ENCODE measurements at places on chromosomes 5 and 9.
A peak's percentile ranks its signal among the peaks of the same experiment; 100 is the strongest.

GRCh38 chr9:132031467-132032237, 48.0 kb downstream of the MED27 start:
- DNase-seq = no peak

DNA sequence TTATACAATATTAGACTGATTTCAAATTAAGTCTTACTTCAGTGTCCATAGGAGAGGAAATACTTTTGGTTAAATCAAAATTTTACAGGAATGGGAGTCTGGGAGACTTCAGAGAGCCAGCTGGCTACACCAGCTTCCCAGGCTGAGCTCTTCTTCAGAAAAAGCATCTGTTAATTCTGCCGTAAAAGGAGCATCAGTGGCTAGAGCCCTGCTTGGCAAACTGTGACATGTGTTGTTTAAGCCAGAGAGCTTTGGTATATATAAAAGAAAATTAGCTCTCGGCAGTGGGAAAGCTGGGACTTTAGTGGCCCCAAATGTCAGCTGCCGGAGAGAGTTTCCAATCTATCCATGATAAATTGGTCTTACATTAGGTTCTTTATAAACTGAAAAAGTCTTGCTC, 378.8 kb upstream of the TUSC1 start:
- DNase-seq = no peak

- DNase-seq = no peak
Observed at GRCh38 chr9:106820866-106821265, 42.1 kb upstream of the ZNF462 start.

DNA sequence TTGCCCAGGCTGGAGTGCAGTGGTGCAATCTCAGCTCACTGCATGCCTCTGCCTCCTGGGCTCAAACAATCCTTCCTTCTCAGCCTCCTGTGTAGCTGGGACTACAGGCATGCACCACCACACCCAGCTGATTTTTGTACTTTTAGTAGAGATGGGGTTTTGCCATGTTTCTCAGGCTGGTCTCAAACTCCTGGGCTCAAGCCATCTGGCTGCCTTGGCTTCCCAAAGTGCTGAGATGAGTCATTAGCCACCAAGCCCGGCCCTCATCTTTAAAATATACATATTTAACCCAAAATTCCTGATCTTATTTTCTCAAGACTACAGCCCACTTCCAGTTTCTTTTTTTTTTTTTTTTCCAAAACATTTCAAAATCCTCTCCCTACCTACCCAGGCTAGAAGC, 31.7 kb upstream of the MINAR2 start:
- DNase-seq = no peak

DNA sequence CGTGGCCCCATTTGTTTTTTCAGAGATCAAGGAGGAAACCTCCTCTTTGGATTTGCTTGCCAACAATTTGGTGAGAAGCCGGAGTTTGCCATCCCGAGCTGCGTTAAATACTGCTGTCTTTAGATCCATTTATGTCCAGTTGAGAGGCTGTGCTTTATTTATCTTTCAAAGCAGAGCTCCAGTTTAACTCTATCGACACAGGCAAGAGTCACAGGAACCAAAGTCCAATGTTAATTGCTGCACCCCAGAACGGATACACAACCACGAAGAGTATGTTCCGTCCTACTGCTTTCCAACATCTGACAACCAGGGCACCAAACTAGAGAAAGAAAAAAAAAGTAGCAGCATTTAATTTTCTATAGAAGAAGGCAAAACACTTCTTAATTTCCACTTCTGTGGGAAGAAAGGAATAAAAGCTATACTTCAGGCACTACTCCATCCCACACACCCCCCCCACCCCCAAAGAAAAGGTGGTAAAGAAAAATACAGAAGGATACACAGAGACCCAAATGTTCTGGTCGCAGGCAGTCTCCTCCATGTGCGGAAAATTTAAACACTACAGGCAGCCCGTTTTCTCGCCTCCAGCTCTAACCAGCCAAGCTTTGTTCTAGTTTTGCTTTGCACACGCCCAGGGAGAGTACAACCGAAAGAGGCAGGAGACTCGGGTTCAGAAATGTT, 1.1 kb downstream of the FEM1C start:
- DNase-seq = no peak

- no peak for DNase-seq
Observed at GRCh38 chr9:132087438-132088030, 7.9 kb upstream of the MED27 start.

- DNase-seq = no peak
Observed at GRCh38 chr5:143215690-143216089, 187.8 kb downstream of the NR3C1 start.

GRCh38 chr9:127066060-127066850, 56.2 kb downstream of the ANGPTL2 start:
- no peak for DNase-seq

- no peak for DNase-seq
Observed at GRCh38 chr5:85656050-85656449, 961.7 kb upstream of the COX7C start.

DNA sequence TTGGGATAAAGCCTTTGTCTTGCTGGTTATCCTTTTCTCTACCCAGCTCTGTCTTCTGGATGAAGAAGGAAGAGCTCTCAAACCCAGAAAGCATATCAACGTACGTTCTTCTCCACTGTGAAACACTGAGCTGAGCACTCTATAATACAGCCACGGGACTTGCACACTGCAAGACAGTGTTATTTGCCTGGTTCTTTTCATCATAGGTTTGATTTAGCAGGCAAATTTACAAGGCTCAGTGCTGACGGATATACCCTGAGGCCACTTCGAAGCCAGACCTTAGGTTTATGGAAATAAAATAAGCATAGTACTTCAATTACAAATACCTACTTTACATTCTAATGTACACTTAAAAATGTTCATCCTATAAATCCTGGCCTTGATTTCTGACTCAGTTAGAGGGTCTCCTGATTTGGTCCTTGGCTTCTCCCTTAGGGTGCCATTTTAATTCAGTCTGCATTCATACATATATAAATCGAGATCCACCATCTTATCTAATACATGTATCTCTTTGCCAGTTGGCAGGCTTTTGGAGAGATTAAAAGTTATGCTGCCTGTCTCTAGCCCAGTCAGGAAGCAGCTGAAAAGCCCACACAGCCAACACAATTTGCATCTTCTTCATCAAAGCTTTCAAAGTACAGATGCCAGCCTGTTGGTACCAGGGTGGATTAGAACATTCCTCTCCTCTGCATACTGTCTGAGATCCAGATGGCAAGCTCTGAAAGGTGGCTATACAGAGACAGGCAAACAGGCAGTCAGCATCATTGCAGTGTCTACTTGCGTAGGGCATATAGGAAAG, 194.4 kb downstream of the DEPDC1B start:
- DNase-seq = no peak

DNA sequence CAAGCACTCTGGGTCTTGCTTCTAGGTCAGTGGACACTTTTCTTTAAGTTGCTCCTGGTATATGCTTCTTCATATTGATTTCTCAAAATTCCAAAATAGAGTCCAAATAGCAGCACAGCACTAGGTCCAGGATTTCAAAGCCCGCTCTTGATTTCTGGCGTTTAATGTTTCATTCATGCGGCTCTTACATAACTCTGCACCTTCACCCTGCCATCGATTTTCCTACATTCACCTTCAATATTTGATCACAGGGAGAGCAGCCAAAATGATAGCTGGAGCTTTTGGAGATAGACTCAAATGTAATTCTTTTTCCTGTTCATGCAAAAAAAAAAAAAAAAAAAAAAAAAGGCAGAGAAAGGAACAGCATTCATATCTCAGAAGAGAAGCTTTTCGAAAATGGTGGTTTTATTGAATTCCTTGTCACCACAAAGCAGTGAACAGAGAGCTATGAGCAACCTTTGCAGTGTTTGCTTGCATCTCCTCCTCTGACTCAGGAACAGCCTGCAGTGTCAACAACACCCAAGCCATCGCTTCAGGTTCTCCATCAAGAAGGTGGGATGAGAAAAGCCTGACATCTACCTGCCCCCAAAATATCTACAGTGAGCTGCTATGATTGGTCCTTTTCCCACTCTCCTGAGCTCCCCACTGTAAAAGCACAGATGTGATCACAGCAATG, 97.8 kb downstream of the MED10 start:
- no peak for DNase-seq

GRCh38 chr5:103942587-103943186, 380.1 kb upstream of the NUDT12 start:
- no peak for DNase-seq

DNA sequence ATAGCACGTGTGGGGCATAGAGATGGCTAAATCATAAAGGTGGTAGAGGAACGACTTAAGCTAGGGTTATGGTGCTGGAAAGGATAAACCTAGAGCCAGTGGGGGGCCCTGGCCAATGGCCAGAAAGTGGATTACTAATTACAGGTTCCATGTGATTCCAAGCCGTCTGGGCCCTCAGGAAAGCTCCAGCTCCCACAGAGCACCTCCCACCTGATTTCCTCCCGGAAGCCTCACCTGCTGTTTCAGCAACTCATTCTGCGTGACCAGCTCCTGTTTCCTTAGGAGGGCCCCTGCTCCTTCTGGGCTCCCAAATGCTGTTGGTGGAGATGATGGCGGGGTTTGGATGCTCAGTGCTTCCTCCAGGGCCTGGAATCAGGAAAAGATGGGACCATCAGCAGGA, 16.2 kb downstream of the GPX3 start:
- DNase-seq = no peak

GRCh38 chr9:1535051-1535450, 480.1 kb upstream of the SMARCA2 start:
- DNase-seq = no peak

DNA sequence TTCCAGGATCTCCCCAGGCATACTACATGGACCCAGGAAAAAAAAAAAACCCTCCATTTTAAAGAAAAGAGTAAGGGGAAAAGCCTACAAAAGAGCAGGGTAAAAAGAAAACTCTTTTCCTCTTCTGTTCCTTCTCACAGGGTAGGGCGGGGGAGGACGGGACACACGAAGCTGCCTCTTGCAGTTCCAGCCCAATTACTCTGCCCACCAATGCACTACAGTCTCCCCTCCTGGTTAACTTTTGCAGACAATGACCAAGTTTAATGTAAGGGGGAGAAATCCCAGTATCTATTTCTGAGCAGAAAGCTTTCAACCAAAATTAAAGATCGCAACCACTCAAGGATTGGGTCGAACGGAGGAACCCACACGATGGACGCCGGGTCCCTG, 1.3 kb downstream of the BRD3 start:
- no peak for DNase-seq

DNA sequence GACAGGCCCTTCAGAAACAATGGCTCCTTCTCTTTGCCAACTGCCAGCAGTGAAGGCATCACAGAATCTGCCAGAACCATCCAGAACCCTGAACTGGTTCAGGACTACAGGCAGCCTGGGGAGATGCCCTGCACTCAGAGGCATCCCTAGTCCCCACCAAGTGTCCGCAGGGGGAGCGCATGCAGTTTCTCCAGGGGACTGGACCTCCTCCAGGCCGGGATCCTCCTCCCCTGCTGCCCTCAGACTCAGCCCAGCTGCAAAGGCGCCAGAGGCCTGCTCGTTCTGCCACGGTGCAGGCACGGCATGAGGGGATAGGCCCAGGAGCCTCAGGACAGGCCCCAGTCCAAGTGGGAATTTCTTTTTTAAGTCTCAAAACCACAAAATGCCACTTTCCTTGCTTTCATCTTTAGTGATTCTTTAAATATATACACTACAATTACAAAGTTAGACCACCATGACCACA, 72.0 kb downstream of the SEMA4D start:
- DNase-seq = no peak

GRCh38 chr5:127492854-127493738, 24.3 kb upstream of the PRRC1 start:
- DNase-seq = no peak

- DNase-seq = no peak
Observed at GRCh38 chr5:133314086-133314485, 262.3 kb downstream of the HSPA4 start.

DNA sequence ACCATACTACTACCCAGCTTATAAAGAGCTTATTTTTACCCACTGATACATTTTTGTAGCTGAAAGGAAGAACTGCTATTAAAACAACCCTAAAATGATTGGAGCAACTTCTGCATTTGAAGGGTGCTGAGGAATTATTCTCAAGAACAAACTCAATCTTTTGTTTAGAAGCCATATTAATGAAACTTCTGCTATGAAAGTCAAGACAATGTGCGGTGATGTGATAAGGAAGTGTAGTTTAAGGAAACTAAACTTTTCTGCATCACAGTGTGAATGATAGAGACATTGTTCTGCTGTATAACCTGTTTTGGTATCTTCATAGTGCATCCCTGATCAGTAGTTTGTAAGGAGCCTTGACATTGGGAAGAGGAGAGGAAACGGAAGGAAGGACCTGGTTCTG, 408.5 kb downstream of the TMEM38B start:
- no peak for DNase-seq

- DNase-seq = no peak
Observed at GRCh38 chr5:17305017-17305416, 87.6 kb downstream of the BASP1 start.

DNA sequence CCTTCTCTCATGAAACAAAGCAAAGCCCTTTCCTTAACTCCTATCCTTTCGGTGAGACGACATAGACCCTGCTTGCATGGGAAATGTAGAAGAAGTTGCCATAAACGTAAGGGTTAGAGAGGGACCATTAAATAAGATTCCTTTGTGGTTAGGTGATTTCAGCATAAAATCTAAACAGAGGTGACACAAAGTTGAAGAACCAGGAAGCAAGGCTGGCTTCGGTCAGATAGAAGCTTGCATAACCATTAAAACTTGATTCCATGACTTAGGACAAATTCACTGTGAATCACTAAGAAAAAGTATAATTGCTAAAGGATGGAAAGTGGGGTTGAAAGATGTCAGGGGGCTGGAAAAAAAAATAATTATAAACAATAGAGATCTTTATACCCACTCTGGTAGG, 30.9 kb upstream of the ABLIM3 start:
- no peak for DNase-seq

- DNase-seq = no peak
Observed at GRCh38 chr9:6036391-6036790, 21.0 kb upstream of the RANBP6 start.

- DNase-seq = no peak
Observed at GRCh38 chr5:166073901-166074581, 2217.4 kb upstream of the WWC1 start.

GRCh38 chr5:149114403-149115312, 26.6 kb upstream of the ABLIM3 start:
- peak; percentile 65 for DNase-seq

GRCh38 chr5:65623482-65623881, 651 bp downstream of the TRIM23 start:
- DNase-seq = no peak

DNA sequence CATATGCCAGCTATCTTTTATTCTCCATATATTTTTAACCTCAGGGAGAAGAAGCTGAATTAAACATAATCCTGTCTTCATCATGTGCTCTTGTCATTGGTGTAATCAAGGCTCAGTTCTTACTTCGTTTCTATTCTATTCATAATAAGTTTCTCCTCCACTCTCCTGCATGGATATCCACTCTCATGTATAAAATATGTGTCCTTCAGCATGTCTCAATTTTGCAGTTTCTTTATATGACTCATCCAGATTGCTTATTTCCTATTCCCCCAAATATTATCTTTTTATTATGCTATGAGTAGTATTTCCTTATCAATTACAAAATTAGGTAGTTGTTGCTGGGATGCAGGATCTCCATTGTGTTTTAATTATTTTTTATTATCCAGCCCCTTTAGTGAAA, 643.7 kb upstream of the ACO1 start:
- no peak for DNase-seq

Data from non-pigmented ciliary epithelial cell (primary cell).